CD8-positive, alpha-beta memory T cell (primary cell): ENCODE measurements at places on chromosomes 3 and 15.

- no peak for DNase-seq
These were observed 566.0 kb downstream of the GBE1 start for GRCh38 chr3:81195478-81195877.

DNA sequence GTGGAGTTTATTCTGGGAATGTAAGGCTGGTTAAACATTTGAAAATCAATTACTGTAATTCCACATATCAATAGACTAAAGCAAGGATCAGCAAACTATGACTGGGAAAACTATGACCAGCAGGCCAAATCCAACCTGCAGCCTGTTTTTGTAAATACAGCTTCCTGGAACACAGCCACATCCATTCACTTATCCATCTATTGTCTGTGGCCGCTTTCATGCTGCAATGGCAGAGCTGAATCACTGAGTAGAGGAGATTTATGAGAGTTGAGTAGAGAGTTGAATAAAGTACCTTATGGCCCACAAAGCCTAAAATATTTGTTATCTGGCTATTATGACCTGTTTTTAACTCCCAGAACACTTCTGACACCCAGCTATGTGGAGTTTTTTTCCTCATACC, 12.2 kb downstream of the MYLK start:
- DNase-seq = no peak

DNA sequence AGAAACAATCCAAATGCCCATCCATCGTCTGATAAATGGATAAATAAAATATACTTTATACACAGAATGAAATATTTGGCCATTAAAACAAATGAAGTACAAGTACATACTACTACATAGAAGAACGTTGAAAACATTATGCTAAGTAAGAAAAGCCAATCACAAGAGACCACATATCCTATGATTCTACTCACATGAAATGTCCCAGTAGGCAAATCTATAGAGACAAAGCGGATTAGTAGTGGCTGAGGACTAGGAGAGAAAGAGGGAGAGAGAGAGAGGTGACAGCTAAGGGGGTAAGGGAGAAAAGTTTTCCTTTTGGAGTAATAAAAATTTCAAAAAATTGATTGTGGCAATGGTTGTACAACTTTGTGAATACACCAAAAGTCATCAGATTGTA, 147.0 kb downstream of the GREM1 start:
- no peak for DNase-seq

DNA sequence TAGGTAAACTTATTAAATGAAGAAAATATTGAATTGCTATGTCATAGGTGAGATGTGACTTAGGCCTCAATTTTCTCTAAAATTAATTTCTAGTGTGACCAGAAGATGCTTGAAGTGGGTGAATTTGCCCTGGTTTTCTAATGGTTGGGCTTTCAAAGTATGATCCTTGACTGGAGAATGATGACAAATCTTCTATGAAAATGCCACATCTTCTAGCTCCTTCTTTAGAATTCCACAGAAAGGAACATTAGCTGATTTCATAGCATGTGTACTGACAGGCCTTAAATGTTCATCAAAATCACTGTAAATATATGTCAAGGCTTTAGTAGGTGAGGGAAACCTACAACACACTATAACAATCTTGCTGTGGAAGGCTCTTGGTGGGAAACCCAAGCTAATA, 8.9 kb downstream of the ABI3BP start:
- DNase-seq = no peak

- no peak for DNase-seq
These were observed 7.2 kb downstream of the COX17 start for GRCh38 chr3:119669906-119670570.

DNA sequence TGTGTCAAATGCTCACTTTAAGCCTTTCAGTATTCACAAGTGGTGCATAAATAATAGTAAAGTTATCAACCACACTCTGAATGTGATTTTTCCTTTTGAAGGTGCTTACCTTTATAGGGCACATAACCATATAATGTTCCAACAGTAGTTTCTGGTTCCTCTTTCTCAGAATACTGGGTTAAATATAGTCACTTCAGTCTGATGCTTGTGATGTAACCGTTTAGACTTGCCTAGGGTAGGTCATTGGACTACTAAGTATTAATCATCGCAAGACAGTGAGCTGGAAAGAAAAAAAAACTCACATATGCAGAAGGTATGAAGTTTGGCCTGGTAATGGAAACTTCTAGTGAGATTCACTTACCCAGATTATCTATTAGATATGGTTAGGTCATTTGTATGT, 1.9 kb downstream of the KBTBD8 start:
- no peak for DNase-seq

DNA sequence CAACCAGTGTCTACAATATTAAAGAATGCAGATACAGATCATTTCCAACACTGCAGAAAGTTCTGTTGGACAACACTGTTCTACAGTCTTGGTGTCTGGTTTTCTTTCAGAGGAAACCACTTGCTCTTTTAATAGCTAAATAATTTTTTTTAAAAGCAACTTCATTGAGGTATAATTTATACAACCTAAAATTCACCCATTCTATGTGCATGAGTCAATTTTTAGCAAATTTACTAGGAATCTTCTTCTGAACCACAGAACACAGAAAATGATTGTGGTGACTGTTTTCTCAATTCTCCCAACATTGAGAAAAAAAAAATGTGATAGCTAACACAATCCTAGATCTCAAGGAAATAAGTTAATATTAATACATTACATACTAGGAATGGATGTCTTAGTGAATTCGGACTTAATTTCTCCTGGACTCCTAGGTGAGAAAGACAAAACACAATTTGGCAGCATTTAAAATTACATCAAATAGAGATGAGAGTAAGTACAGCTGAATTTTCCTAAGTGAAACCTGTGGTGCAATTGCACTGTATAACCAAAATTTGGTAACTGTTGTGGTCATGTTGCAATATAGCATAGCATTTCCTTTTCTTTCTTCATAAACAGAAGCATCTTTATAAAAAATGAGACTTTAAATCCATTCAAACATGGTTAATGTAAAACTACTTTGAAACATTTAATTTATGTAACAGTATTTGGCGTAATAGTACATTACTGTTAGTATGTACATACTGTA, 15.3 kb upstream of the PLCL2 start:
- no peak for DNase-seq

GRCh38 chr15:94453227-94453988, 222.0 kb downstream of the MCTP2 start:
- DNase-seq = no peak

DNA sequence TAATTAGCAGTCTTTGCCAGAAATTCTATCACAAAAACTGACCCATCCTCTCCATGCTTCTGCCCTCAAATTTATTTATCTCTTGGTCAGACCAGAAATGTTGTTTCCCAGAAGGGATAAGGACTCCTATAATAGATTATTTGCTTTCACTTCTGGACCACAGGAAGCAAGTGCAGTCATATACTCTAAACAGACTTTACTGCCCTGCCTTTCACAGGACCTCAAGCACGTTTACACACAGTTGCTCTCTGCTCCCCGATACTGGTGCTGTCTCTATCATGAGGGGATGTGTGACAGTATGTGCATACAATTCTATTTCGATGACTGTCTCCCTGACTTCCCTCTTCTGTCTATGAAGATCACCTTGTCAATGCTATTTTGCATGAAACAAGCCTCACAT, 205.5 kb upstream of the TGFBR2 start:
- no peak for DNase-seq

DNA sequence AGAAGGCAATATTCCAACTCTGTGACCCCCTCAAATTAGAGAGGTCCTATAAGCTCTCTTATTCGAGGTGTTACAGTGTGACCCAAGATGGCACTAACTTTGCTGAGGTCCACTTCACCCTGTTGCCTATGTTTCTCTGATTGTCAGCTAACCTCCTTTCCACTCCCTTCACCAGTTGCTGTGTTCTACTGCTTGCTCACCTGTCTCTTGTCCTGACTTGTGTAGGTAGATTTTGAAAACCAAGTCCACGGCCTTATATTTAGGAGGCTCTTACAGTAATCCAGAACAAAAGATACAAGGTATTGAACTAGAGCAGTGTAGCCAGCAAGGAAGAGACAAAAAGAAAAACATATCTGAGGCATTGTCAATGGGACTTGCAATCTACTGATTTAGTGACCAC, 20.1 kb upstream of the GSK3B start:
- DNase-seq = no peak

DNA sequence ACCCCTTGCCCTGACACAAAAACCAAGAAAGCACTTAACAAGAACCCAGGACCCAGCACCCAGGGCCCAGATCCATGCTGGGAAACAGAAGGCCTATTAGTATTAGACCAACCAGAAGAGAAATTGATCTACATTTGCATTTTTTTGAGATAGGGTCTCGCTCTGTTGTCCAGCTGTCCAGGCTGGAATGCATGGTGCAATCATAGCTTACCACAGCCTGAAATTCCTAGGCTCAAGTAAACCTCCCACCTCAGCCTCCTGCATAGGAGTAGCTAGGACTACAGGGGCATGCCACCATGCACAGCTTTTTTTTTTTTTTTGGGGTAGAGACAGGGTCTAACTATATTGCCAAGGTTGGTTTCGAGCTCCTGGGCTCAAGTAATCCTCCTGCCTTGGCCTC, 26.4 kb downstream of the CCDC12 start:
- DNase-seq = no peak

DNA sequence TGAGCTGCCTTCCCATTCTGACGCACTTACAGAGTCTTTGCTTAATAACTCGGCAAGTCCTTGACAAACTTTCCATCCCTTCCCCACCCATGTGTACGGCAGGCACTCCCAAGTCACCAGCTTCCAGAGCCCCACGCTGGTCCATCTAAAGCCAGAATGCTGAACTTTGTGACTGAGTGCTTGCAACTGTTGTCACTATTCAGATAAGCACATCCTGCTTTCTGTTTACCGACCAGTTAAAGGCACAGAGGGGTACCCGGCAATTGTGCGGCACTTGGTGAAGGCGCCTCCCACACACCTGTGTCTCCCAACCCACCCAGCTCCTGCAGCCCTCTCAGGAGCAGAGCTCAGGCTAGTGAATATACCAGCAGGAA, 430.6 kb downstream of the FOXP1 start:
- no peak for DNase-seq
